ENCODE measurements at places on chromosomes 13 and 19.

DNA sequence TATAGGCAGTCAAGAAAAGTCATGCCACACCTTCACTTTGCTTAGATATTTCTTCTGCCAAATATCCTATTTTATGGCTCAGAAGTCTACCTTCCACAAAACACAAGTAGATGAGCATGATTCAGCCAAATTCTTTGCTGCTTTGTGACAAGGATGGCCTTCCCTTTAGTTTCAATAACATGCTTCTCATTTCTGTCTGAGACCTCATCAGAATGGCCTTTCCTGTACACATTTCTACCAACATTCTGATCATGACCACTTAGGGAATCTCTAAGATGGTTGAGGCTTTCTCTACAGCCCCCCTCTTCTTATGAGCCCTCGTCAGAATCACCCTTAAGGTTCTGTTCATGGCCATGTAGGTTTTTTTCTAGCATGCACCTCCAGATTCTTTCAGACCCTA lies 96.2 kb downstream of the COL4A2 start:
- no peak for DNase-seq

DNA sequence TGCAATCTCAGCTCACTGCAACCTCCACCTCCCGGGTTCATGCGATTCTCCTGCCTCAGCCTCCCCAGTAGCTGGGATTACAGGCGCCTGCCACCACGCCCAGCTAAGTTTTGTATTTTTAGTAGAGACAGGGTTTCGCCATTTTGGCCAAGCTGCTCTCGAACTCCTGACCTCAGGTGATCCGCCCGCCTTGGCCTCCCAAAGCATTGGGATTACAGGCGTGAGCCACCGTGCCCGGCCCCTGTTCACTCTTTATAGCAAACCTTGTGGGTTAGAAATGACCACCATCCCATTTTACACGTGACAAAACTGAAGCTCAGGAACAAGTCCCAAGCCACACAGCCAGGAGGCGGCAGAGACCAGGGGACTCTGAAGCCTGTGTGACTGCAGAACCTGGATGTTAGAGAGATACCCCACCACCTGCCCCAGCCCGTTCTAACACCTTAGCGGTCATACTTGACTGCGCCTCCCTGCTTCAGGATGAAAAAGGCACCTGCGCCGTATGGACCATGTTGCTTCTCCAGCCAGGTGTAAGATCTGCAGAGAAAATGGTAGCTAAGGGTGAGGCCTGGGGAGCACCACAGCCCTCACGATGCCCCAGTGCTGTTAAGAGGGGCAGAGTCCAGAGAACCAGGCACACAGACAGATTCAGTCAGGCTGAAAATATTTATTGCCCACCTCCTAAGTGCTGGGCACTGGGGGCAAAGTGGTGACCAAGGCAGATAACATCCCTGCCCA lies 3.6 kb downstream of the DMAC2 start:
- no peak for DNase-seq

- no peak for DNase-seq
These were observed 1204.5 kb upstream of the SLC10A2 start for GRCh38 chr13:104270731-104271130.

- DNase-seq, result no peak
These were observed 5.0 kb upstream of the EID2 start for GRCh38 chr19:39544911-39545310.

DNA sequence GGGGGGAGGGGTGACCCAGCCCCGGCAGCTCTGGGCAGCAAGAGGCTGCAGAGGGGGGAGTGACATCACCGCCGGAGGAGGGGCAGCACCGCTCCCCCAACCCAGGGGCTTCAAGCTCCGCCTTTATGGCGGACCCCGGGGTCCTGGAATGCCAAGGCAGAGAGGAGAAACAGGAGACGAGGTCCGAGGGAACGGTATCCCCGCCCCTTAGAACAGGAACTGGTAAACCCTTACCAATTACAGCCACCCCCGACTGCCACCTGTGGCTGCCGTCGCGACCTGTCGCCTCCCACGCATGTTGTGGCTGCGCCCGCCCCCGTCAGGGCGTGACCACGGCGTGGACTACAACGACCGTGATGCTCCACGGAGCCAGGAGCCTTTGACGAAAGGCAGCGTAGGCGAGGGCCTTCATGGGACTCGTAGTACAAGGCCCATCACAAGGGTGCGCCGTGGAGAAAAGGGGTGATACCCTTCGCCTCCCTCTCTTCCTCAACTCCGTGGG lies 4.1 kb upstream of the KCNC3 start:
- peak; percentile 85 for DNase-seq

DNA sequence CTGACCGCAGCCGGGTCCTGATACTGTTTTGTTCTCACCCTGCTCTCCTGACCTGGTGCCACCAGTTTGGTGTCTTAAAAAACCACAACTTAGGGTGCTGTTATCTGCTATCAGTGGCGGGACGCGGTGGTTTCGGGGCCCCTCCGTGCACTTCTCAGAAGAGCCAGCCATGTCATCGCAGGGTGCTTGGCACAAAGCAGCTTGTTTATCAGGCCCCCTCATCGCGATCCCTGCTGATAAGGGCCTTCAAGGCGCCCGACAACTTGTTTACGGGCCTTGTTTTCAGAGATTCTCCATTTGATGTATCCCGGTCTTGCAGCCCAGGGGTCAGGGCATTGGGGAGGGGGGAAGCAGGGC lies 58.1 kb upstream of the KLF2 start:
- DNase-seq, result no peak

GRCh38 chr13:45333977-45334922 lies 6.7 kb downstream of the TPT1 start:
- DNase-seq, result no peak

DNA sequence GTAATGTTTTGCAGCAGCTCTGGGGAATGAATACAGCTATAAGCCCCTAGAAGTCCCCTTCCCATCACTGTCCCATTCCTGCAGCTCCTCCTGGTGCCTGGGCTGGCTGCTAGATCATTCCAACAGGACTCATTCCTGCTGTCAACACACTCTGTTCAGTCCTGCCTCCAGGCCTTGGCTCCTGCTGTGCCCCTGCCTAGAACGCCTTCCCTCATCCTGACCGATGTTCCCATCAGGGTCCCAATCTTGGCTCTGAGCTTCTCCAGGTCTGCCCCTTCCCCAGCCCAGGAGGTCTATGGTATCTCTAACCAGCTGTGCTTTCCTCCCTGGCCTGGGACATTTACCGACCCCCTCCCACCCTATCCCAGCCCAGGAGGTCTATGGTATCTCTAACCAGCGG lies 48.1 kb downstream of the FBN3 start:
- no peak for DNase-seq

GRCh38 chr13:48431431-48431830 lies 18.5 kb upstream of the LPAR6 start:
- no peak for DNase-seq

GRCh38 chr13:32277839-32278238 lies 37.3 kb downstream of the ZAR1L start:
- DNase-seq, result no peak

DNA sequence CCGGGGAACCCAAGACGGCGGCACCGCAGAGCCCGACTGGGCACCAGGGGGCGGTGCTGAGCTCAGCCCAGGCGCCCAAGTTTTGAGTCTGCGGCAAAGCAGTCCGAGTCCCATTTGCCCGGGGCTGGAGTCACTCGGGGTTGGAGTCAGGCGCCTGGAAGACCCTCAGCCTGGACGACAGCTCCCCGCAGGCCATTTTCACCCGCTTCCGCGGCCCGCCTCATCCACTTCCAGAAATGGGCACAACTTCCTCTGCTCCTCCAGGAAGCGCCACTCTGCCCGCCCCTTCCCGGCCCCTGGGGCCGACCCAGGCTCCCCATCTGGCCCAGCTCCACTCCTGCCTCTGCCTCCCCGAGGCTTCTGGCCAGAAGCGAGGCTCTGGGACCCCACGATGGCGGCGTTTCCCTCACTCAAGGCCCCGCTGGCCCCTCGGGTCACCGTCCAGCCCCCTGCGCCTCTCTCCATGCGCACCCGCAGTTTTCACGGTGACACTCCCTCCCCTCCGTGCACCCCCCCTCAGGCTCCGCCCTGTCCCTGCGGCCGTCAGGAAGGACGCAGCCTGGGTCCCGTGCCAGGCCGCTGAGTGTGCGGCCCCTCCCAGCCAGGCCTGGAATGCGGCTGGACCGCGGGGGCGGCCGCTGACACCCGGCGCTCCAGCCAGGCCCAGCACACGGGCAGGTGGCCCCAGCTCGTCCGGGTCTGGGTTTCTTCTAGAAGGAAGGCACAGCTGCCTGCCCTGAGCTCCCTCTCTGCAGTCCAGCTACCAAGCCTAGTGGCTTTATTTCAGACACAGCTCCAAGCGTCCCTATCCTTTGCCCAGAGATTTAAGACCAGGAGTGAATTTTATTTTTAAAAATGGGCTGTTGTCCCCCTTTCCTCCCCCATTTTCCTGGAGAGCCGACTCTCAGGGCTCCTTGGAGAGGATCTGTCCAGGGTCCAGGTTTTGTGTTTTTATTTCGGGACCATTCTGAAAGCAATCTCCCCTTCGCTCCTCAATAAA lies 4.7 kb downstream of the SERTAD1 start:
- DNase-seq, result peak; percentile 63

DNA sequence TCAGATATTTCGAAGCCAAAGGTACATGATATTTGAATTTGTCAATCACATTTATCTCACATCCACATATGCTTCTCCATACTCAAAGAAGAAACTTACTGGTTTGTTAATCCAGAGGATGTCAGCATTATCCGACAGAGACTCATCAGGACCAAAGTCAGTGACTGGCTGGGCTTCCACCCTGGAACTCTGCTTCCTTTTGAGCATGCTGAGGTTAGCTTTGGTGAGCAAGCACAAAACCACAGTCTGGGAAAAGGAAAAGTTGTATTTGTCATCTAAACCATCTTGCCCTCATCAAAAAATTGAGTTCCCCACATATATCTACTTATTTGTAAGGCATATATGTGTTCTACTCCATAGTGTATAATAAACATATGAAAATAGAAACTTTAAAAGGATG lies 17.4 kb downstream of the NALCN start:
- DNase-seq, result no peak

DNA sequence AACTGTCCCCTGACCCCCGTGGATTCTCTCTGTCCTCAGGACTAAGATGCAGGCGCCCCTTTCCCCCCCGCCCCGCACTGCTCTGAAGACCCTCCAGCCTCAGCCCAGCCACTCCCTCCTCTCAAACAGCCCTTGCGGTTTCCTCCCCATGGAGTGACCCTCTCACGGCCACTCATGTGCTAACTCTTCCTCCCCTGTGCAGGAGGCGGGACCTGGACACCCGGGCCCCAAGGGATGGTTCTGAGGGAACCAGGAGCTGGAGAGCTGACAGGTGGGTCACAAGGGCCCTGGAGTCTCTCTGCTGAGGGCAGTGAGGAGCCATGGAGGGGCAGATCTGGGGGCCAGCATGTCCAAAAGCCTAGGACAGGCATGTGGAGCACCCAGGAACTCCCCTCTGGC lies 1.9 kb downstream of the ISOC2 start:
- peak; percentile 51 for DNase-seq

DNA sequence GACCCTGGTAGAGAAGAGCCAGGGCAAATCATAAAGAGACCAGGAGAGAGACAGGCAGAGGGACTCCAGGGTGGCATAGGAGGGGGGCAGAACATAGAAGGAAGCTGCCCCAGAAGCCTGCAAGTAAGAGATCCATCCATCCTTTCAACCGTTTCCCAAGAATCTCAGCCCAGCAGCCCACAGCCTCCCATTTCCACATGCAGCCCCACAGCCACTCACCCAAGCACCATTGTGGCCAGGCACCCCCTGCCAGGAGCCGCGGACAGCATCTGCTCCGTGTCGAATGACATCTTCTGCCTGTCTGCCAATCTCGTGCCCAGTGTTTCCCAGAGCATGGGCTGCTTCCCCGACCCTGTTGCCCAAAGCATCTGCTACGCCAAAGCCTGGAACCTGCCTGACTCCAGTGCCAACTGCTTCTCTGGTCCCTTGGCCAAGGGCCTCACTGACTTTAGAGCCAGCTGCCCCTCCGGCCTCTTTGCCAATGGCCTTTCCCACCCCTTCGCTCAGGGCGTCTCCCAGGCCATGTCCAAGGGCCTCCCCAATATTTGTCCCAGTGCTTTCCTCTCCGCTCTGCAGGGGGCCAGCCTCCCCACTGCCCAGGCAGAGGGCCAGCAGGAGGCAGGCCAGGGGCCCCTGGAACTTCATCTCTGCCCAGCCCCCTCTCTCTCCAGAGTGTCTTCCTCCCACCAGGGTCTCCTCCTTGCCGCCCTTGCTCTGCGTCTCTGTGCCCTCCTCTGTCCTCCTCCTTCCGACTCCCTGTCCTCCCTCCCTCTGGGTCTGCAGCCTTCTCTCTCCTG lies 420 bp downstream of the DMKN start:
- no peak for DNase-seq

DNA sequence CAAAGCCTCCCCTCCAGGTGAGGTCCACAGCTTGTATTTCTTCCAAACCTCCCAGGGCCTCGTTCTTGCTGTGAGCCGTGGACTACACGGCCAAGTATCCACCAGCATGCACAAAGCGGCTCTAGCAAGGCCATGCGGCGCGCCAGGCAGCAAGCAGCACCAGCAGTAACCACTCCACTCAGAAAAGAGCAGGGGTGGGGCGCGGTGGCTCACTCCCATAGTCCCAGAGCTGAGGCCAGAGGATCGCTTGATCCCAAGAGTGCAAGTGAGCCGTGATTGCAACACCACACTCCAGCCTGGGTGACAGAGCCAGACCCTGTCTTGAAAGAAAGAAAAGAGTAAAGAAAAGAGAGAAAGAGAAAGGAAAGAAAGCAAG lies 4.7 kb downstream of the CCDC8 start:
- DNase-seq, result peak; percentile 46

GRCh38 chr13:80555796-80556678 lies 215.1 kb upstream of the SPRY2 start:
- DNase-seq, result no peak

DNA sequence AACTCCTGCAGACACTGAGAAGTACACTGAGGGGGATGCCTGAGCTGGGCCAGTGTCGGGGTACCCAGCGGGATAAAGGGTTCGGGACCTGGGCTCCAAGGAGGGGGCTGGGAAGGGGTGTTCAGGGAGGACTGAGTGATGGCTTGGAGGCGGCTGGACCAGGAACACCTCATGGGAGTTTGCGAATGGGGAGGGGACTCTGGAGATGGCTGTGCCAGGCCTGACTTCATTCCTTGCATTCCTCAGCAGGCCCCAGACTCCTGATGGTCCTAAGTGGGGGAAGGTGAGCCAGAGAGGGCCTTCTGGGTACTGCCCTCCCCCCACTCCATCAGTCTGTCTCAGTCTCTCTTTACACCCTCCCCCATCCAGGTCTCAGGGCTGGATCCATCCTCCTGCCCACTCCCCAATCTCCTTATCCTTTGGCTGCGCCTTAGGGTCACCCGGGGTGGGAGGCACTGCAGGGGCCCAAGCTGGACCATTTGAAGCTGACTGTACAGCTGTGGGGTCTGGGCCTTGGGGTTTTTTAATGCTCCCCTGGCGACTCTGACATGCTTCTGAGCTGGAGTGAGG lies 13.8 kb downstream of the PAK4 start:
- DNase-seq, result no peak
